T follicular helper cell (primary cell): ENCODE measurements at places on chromosomes 11 and 22.

DNA sequence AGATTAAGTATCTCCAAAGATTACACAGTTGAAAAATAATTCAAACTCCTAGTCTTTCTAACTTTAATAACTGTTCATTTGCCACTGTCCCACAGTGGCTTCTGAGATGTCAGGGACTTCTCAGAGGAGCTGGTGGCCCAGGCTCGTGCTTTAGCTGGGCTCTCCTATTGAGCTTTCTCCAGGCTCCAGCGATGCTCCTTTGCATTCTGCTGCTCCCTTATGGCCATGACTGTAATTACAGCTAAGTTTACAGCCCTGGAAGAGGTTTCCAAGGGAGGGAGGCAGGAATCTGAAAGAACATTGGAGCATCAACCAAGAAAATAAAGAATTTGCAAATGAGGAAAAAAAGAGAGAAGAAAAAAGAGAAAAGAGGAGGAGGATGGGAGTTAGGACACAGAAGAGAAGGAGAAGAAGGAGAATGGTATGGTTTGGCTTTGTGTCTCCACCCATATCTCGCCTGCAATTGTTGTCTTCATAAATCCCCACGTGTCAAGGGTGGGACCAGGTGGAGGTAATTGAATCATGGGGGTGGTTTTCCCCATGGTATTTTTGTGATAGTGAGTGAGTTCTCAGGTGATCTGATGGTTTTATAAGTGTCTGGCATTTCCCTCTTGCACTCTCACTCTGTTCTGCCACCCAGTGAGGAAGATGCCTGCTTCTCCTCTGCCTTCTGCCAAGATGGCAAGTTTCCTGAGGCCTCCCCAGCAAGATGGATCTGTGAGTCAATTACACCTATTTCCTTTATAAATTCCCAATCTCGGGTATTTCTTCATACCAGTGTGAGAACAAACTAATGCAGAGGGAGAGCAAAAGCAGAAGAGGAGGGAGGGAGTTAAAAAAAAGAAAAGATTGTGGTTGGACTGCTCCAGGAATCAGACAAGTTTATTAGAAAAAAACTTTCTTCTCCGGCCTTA is 857.0 kb downstream of the KCNA4 start:
- DNase-seq: no peak

- DNase-seq: no peak
These were observed 139.6 kb downstream of the PKNOX2 start for GRCh38 chr11:125304136-125304535.

- no peak for DNase-seq
These were observed 171.4 kb upstream of the FAT3 start for GRCh38 chr11:92053216-92053615.

DNA sequence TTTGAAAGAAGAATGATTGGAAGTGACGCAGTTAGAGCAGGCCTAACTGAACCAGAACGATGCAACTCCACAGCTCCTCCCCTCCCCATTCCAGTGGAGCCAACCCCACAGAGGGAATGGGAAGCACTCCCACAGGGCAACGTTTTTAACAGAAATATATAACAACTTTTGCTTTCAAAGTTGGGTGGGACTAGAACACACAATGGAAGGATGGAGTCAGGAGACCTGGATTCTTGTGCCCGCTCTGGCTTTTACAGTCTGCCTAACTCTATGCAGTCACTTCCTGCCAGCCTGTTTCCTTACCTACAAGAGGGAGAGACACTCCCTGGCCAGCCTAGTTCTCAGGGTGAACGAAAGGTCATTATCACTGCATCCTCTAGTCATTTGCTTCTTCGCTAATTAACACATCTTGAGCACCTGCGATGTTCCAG is 75.5 kb downstream of the PACSIN2 start:
- DNase-seq: no peak

- DNase-seq: peak; percentile 56
These were observed 1.4 kb upstream of the STIM1 start for GRCh38 chr11:3853899-3854659.

DNA sequence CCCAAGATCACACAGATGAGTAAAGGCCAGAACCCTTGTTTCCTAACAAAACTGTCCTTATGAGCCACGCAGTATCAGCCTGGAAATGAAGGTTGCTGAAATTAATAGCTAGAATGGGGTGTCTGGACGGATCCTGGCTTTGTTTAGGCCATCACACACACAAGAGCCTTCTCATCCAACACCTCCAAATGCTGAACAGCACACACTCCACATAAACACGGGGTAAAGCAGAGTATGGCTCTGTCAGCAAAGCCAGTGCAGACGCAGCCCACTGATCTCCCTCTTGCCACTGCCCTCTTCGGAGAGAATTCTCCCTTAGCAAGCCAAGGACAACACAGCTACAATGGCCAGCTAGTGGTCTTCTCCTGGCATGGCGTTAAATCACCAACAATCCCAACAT is 392.6 kb upstream of the SYN3 start:
- DNase-seq: no peak

GRCh38 chr11:44136176-44136945 is 40.9 kb downstream of the EXT2 start:
- DNase-seq: no peak

- DNase-seq: no peak
These were observed 14.9 kb upstream of the ISX start for GRCh38 chr22:35051013-35051535.

DNA sequence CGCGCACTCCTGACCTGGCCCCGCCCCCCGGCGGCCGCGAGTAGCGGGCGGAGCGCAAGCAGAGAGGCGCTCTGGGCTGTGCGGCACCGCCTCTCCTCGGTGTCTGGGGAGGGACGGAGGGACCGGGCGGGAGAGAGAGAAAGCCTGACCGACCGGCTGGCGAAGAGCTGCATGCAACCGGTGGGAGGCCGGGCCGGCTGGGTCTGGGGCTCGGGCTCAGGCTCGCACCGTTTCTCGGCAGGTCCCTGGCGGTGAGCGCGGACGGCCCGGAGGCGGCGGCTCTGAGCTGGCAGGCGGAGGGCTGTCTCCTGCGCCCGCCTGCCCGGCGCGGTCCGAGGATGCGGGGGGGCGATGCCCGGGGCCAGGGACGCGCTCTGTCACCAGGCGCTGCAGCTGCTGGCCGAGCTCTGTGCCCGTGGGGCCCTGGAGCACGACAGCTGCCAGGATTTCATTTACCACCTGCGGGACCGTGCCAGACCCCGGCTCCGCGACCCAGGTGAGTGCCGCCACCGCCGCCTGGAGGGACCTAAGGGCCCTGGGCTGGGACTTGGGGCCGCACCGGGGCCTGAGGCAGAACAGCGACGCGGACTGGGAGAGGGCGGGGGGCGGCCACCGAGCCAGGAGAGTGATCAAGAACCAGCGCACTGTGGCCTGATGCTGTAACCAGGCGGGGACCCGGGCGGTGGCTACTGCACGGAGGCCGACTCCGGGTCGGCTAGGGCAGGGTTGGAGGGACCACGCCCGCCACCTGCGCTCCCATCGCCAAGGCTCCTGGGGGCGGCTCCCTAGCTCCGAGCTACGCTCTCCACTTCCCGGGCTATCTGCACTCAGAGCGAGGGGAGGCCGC is at the start of gene SYT9:
TSS of gene SYT9 (plus strand) at position 69 of the 847 bp plus-strand sequence. CDS start at position 352, 283 bp downstream.
- no peak for DNase-seq

DNA sequence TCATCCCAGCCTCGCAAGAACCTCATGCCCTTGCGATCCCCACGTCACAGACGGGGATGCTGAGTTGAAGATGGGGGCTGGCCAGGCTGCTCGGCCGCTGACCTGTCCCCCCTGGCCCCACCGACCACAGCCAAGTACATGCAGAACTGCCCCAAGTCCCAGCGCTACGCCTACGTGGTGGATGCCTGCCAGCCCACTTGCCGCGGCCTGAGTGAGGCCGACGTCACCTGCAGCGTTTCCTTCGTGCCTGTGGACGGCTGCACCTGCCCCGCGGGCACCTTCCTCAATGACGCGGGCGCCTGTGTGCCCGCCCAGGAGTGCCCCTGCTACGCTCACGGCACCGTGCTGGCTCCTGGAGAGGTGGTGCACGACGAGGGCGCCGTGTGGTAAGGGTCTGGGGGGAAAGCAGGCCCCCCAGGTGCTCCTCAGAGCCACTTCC is 10.0 kb downstream of the MUC5B start:
- no peak for DNase-seq

DNA sequence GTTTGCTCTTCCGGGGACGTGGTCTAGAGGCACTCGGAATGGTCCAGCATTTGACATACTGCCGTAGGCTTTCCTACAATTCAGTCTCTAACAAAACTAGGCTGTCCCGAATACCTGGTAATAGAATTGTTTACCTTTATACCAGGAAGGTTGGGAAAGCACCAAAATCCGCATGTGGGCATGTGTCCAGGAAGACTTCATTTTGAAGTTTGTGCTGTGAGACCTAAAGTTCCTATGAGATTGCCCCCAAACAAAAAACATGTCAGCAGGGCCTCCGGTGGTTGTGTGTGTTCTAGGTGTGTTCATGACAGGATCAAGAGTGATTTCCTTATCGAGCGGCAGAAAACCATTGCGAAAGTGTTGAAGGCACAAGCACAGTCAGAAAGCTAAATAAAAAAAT is 26.1 kb downstream of the HSPA8 start:
- no peak for DNase-seq

- DNase-seq: peak; percentile 46
These were observed 36.6 kb upstream of the VPREB1 start for GRCh38 chr22:22207845-22208564.

GRCh38 chr11:66892911-66893310 is 36.0 kb downstream of the LRFN4 start:
- DNase-seq: no peak

- DNase-seq: no peak
These were observed 11.5 kb downstream of the PPME1 start for GRCh38 chr11:74182635-74183034.

- DNase-seq: no peak
These were observed 116.7 kb upstream of the NTM start for GRCh38 chr11:131253656-131254151.

DNA sequence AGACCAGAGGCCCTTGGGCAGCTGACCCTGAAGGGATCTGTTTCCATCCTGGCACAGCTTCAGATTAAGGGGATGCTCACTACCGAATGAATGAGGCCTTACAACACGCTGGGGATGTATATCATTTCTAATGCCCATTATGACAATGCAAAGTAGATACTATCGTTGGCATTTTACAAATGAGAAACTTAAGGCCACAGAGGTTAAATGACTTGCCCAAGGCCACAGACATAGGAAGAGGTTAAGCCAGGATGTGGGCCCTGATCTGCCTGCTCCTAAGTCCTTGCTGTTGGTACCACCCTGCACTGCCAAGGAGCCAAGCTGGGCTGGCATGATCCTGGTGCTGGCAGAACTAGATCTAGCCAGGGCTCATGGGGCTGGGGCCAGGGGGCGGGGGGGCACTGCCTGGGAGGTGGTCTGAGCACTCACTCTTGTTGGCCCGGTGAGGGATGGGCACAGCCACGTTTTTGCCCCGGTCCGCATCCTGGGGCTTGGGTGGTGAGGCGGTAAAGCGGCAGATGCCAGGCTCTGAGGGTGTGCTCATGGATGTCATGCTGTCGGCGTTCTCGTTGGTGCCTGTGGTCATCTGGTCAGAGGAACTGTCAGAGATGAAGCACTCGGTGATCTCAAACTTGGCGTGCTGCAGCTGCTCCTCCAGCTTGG is 102.8 kb downstream of the CEP164 start:
- no peak for DNase-seq

GRCh38 chr11:36719358-36720107 is 121.5 kb upstream of the RAG2 start:
- DNase-seq: no peak

DNA sequence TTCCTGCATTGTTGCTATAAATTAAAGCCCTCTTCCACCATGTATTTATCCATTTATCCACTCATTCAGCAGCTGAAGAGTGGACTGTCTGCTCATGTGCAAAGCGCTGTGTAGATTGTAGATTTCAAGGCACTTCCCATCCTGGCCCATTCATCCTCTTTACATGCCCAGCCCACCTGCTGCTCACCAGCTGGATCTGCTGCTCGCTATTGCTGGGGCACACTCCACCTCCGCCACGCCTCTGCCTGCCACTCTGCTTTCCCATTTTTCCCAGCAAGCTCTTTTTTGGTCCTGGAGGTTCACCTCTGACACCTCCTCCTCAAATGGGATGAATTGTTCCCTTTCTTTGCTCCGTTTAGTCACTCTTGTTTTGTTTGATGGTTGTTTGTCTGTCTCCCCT is 48.3 kb downstream of the CEP164 start:
- DNase-seq: no peak

GRCh38 chr22:49294656-49295464 is 532.8 kb downstream of the BRD1 start:
- DNase-seq: no peak

DNA sequence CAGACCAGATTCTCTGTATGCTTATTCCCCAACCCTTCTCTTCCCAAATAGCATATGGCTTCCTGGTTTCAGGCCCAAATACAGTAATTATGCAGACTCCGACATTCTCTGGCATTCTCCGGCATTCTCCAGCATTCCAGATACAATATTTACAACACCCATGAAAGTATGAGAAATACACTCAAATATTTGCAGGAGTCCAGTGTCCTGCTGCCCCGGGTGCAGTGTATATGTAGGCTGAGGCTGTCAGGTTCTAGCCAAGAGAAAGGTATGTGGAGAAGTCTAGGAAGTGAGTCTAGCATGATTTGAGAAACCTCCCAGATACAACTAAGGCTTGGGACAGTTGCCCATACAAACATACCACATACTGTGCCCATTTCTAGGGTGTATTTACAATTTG is 160.7 kb downstream of the SOX6 start:
- no peak for DNase-seq
